ENCODE measurements at places on chromosomes 12 and 14. TPM values are rescaled to one million over a fixed set of nuclear protein-coding genes. Genes with fewer than 3 reads are reported as not detected.

DNA sequence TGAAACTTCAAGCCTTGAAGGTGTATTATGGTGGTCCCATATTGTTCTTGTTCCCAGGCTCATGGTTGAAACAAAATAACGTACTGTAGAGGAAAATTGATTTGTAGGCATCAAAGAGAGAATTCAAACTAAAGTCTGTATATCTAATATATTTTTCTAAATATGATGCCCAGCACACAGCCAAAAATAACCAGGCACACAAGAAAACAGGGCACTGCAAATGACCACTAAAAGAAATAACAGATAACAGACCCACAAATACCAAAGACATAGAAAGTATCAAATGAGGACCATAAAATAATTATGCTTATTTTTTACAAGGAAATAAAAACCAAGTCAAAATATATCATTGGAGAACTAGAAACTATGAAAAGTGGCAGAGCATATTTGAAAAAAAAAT, 46.8 kb downstream of the LLPH start:
- H3K4me1 ChIP-seq = no peaks in the 10 kb centered on the region
- H3K27me3 ChIP-seq = no peaks in the 10 kb centered on the region
- H3K4me3 ChIP-seq = no peak overlapping the region
- H3K36me3 ChIP-seq = no peaks in the 10 kb centered on the region

- no peak overlapping the region for H3K4me3 ChIP-seq
- H3K27ac ChIP-seq = no peak overlapping the region
- no peak for DNase-seq
- H3K27me3 ChIP-seq = no peaks in the 10 kb centered on the region
- H3K4me1 ChIP-seq = no peaks in the 10 kb centered on the region
- no peaks in the 10 kb centered on the region for H3K36me3 ChIP-seq
These were observed 113.9 kb downstream of the NDUFA12 start for GRCh38 chr12:94889445-94890210.

The P2RX7 gene
- total RNA-seq = 9.1 TPM

The STAC3 gene
- total RNA-seq = 1.9 TPM

GRCh38 chr12:123096741-123097140, 54.1 kb downstream of the PITPNM2 start:
- H3K4me1 ChIP-seq = peaks cover 3% of the 10 kb centered on the region
- H3K27ac ChIP-seq = no peak overlapping the region
- H3K27me3 ChIP-seq = no peaks in the 10 kb centered on the region
- no peak for DNase-seq
- no peaks in the 10 kb centered on the region for H3K36me3 ChIP-seq

- no peak overlapping the region for H3K4me3 ChIP-seq
- H3K27ac ChIP-seq = no peak overlapping the region
- no peaks in the 10 kb centered on the region for H3K27me3 ChIP-seq
- no peaks in the 10 kb centered on the region for H3K4me1 ChIP-seq
- DNase-seq = no peak
These were observed 152.2 kb upstream of the LMNTD1 start for GRCh38 chr12:25705261-25705660.

The CELA1 gene
- total RNA-seq = not detected

The MYO1A gene
- 737 TPM for total RNA-seq

- no peaks in the 10 kb centered on the region for H3K4me1 ChIP-seq
- no peaks in the 10 kb centered on the region for H3K36me3 ChIP-seq
- no peak overlapping the region for H3K27ac ChIP-seq
- H3K4me3 ChIP-seq = no peak overlapping the region
- H3K27me3 ChIP-seq = no peaks in the 10 kb centered on the region
- DNase-seq = peak; percentile 24
These were observed 41.5 kb downstream of the ARL6IP4 start for GRCh38 chr12:123021688-123022604.

The TRAFD1 gene
- 26.4 TPM for total RNA-seq

DNA sequence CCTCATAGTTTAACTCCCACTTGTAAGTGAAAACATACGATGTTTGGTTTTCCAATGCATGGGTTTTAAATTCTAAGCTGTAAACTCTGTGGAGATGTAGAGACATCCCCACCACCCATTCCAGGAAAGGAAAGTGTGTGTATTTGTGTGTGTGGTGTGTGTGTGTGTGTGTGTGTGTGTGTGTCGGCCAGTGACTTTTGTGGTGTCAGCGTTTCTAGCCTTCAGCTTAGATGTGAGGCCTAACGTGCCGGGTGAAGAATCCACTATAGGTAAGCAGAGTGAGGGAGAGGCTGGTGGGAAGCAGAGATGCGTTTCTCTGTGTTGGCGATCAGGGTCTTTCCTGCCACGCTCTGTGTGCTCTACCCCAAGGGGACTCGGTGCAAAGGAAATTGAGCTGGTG, 93.0 kb downstream of the SLC24A4 start:
- no peak overlapping the region for H3K27ac ChIP-seq
- H3K4me1 ChIP-seq = no peaks in the 10 kb centered on the region
- DNase-seq = no peak
- H3K4me3 ChIP-seq = no peak overlapping the region
- no peaks in the 10 kb centered on the region for H3K27me3 ChIP-seq
- no peaks in the 10 kb centered on the region for H3K36me3 ChIP-seq

GRCh38 chr12:47616440-47616839, 89.4 kb downstream of the RPAP3 start:
- no peaks in the 10 kb centered on the region for H3K27me3 ChIP-seq
- no peak for DNase-seq
- H3K4me3 ChIP-seq = no peak overlapping the region

DNA sequence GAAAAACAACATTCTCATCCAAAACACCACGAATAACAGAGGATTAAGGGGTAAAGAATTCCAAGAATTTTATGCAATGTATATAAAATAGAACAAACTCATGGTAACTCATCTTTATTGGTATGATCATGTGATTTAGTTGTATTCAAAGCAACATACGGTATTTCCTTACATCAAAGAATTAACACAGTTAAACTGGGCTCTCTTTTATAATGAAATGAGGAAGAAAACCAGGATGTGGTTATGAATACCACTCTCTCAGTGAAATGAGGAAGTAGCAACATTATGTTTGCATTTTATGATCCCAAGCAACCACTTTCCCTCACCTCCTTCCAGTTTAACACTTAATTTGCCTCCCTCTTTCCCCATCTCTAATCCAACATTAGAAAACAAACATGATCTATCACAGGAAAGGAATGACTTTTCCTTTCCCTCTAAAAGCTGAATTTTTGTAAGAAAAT, 22.9 kb downstream of the SPTLC2 start:
- peaks cover 18% of the 10 kb centered on the region for H3K4me1 ChIP-seq
- peak overlapping the region; percentile 33 for H3K27ac ChIP-seq
- H3K36me3 ChIP-seq = no peaks in the 10 kb centered on the region
- no peaks in the 10 kb centered on the region for H3K27me3 ChIP-seq
- no peak overlapping the region for H3K4me3 ChIP-seq
- no peak for DNase-seq

The ERBB3 gene
- 532 TPM for total RNA-seq

- H3K4me1 ChIP-seq = no peaks in the 10 kb centered on the region
- no peak for DNase-seq
- no peak overlapping the region for H3K4me3 ChIP-seq
- H3K27ac ChIP-seq = no peak overlapping the region
- no peaks in the 10 kb centered on the region for H3K36me3 ChIP-seq
These were observed 13.5 kb downstream of the CEP170B start for GRCh38 chr14:104878582-104878981.

DNA sequence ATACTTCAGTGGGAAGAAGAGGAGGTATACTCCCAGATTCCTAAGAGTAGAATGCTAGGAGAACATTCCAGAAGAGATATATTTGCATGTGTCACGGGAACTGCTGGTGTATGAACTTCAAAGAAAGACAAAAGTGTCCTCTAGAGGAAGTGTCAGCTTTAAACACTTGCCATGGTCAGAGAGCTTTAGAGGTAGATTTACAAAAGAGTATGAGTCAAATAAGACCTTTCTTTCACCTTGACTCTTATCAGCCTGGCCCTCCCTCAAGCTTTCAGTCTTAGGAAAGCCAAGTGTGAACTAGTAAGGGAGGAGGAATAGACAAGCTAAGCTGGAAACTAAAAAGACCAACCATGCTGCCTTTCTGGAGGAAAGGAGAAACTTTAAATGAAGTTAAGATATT, 34.7 kb downstream of the COX8C start:
- H3K36me3 ChIP-seq = no peaks in the 10 kb centered on the region
- H3K27me3 ChIP-seq = no peaks in the 10 kb centered on the region
- DNase-seq = no peak
- no peak overlapping the region for H3K4me3 ChIP-seq
- no peak overlapping the region for H3K27ac ChIP-seq

DNA sequence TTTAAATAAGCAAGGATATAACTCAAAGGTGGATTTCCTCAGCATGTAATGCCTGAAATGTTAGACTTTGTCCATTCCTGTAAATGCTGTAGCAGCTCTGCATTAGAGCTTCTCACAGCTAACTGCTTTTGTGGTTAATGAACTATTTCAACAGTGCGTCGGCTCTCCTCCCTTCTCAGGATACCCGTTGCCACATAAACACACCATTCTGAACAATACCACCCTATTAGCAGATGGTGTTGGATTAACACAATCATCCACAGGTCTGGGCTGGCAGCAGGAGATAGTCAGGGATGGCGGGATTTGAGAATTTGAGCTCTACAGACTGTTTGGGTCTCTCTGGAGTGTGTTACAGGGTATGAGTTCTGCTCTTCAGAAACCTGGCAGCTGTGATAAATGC, 33.5 kb upstream of the C12orf42 start:
- H3K4me1 ChIP-seq = no peaks in the 10 kb centered on the region
- no peak overlapping the region for H3K27ac ChIP-seq
- DNase-seq = no peak
- no peak overlapping the region for H3K4me3 ChIP-seq
- no peaks in the 10 kb centered on the region for H3K27me3 ChIP-seq

- H3K36me3 ChIP-seq = no peaks in the 10 kb centered on the region
- H3K4me3 ChIP-seq = no peak overlapping the region
- H3K27ac ChIP-seq = no peak overlapping the region
- H3K27me3 ChIP-seq = no peaks in the 10 kb centered on the region
- DNase-seq = no peak
These were observed 424.0 kb downstream of the ADAMTS20 start for GRCh38 chr12:43127886-43128549.

The BRI3BP gene
- 55.2 TPM for total RNA-seq

GRCh38 chr12:56724972-56725722, at the start of gene NACA:
Gene NACA, minus strand, starts transcription at chr12:56725299. Its CDS starts 778 bp downstream, at chr12:56724521.
- peak within 1 kb of the TSS; percentile 93 for H3K27ac ChIP-seq
- DNase-seq = peak; percentile 99
- H3K36me3 ChIP-seq = peaks cover 18% of the 10 kb centered on the region

GRCh38 chr12:109653890-109654289, 59.7 kb upstream of the FAM222A start:
- H3K27ac ChIP-seq = no peak overlapping the region
- H3K4me1 ChIP-seq = no peaks in the 10 kb centered on the region
- no peak overlapping the region for H3K4me3 ChIP-seq
- H3K36me3 ChIP-seq = no peaks in the 10 kb centered on the region
- DNase-seq = no peak

DNA sequence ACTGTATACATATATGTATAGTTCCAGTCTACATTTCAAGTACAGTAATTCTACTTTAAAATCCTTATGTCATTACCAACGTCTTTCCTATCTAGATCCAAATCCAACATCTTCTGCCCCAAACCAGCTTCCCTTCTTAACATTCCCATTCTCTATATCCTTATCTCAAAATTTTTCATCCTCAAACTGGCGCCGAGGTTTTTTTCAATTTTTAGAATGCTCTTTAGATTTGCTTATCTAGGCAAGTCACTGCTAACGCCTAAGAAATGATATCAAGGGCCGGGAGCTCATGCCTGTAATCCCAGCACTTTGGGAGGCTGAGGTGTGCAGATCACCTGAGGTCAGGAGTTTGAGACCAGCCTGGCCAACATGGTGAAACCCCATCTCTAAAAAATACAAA, 48.3 kb downstream of the RIMKLB start:
- no peak overlapping the region for H3K27ac ChIP-seq
- no peaks in the 10 kb centered on the region for H3K4me1 ChIP-seq
- H3K36me3 ChIP-seq = peaks cover 4% of the 10 kb centered on the region
- no peak overlapping the region for H3K4me3 ChIP-seq
- DNase-seq = no peak

The TAS2R8 gene
- total RNA-seq = not detected

GRCh38 chr12:122206976-122207375, 3.5 kb downstream of the B3GNT4 start:
- H3K4me1 ChIP-seq = peaks cover 18% of the 10 kb centered on the region
- no peak for DNase-seq
- H3K27me3 ChIP-seq = peaks cover 18% of the 10 kb centered on the region

The IGFBP6 gene
- total RNA-seq = 185 TPM

The SLC10A1 gene
- not detected for total RNA-seq

The B4GALNT3 gene
- 10.5 TPM for total RNA-seq

The DHH gene
- total RNA-seq = 2.5 TPM

GRCh38 chr14:89324501-89325298, 92.3 kb downstream of the FOXN3 start:
- no peaks in the 10 kb centered on the region for H3K4me1 ChIP-seq
- DNase-seq = no peak
- no peaks in the 10 kb centered on the region for H3K36me3 ChIP-seq
- no peak overlapping the region for H3K27ac ChIP-seq

The SAMD15 gene
- not detected for total RNA-seq

DNA sequence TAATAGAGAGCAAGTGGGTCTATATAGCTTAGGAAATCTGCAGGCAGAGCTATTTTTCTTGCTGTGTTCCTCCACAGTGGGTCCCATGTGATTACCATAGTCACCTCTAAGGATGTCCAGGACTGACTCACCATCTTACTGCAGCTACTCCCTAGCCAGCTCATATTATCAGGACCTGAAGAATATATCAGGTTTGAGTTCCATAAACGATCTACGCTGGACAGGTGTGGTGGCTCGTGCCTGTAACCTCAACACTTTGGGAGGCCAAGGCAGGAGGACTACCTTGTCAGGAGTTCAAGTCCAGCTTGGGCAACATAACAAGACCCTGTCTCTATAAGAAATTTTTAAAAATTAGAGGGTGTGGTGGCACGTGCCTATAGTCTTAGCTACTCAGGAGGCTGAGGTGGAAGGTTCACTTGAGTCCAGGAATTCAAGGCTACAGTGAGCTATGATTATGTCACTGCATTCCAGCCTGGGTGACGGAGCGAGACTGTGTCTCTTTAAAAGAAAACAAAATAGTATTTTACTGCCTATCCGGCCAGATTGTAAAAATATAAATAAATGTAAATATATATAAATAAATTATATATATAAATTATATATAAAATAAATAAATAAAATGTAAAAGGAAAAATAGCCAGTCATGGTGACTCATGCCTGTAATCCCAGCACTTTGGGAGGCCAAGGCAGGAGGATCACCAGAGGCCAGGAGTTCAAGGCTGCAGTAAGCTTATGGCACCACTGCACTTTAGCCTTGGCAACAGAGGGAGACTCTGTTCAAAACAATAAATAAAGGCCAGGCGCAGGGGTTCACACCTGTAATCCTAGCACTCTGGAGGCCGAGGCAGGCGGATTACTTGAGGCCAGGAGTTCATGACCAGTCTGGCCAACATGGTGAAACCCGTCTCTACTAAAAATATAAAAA, 6.9 kb upstream of the SPRYD4 start:
- H3K36me3 ChIP-seq = no peaks in the 10 kb centered on the region
- no peaks in the 10 kb centered on the region for H3K4me1 ChIP-seq
- H3K27ac ChIP-seq = no peak overlapping the region
- no peak overlapping the region for H3K4me3 ChIP-seq
